Forelimb muscle (tissue), 1 donor: ENCODE measurements at places on chromosomes 16 and 17. TPM values are rescaled to one million over a fixed set of nuclear protein-coding genes. Genes with fewer than 3 reads are reported as not detected.

The TMEM204 gene
- 12.3 TPM for polyA plus RNA-seq

DNA sequence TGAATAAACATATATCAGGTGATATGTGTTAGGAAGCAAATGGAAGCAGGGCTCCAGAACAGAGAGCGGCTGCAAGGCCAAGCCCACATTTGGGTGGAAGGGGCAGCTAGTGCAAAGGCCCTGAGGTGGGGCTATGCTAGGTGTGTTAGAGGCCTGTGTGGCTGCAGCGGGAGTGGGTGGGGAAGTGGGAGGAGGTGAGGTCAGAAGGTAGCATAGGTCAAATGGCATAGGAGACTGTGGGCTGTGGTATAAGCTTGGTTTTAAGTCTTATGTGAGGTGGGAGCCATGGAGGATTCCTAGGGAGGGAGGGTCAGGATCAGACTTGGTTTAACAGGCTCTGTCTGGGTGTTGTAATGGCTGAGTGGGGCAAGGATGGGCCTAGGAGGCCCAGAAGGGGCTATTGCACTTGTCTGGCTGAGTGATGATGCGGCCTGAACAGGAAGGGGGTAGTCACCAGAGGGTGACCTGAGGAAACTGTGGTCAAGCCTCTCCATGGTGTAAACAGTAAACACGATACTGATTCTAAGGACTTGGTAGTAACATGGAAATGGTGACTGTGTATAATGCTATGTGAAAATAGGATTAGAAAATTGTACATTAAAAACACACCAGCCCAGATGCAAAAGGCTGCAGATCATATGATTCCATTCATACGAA, 31.1 kb downstream of the RAI1 start:
- DNase-seq, result no peak

- no peak for DNase-seq
Measured at GRCh38 chr17:39105705-39106104, 45.7 kb downstream of the PLXDC1 start.

The KRT15 gene
- polyA plus RNA-seq, result 0.11 TPM

GRCh38 chr16:54847207-54847606, 83.5 kb upstream of the IRX5 start:
- DNase-seq, result no peak

The AARS1 gene
- 60.2 TPM for polyA plus RNA-seq

The TSPOAP1 gene
- polyA plus RNA-seq, result 5.8 TPM

GRCh38 chr16:3004319-3004718, 8.4 kb upstream of the CLDN9 start:
- no peak for DNase-seq

DNA sequence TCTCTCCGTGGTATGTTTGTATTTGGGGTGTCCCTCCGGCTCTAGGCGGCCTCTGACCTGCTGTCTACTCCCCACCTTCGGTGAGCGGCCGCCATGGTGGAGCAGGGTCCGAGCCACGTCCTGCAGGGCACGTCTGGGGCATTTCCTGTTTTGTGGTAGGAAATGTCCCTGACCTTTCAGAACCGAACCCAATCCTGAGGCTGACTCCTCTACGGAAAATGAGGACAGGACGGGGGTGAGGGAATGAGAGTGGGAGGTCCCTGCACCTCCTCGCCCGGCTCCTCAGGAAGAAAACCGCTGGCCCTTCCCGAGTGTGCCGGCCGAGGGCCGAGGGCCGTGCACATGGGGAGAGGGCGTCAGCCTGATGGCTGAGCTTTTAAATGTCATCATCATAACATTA, 45.8 kb downstream of the WDR45B start:
- DNase-seq, result no peak

DNA sequence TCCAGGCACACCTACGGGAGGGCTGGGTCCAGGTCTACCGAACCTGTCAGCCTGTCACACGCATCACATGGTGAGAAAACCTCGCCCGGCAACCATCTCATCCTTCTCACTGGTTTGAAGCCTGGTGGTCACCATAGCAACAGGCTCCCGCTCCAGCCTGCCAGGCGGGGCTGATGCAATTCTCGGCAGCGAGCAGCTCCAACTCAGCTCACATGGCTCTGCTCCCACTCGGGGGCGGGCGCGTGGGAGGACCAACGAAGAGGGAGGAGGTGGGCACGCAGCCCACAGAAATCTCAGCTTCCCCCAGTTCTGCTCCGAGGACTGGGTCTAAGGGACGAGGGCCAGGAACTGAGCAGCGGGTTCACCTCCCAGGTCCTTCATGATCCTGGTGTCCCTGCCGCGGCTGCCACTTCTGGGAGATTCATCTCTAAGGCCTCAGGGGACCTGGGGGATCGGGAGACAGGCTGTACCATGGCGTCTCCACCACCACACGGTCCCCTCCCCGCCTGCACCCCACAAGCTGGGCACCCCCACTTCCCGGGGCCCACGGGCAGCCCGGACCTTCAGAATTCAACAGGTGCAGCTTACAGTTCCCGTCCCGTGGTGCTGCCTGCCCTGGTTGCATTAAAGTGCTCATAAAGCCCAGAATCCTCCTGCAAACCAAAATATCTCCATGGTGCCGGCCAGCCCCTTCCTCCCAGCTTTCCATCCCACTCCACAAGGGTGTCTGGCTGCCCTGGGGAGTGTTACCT, 25.8 kb downstream of the ABR start:
- no peak for DNase-seq

DNA sequence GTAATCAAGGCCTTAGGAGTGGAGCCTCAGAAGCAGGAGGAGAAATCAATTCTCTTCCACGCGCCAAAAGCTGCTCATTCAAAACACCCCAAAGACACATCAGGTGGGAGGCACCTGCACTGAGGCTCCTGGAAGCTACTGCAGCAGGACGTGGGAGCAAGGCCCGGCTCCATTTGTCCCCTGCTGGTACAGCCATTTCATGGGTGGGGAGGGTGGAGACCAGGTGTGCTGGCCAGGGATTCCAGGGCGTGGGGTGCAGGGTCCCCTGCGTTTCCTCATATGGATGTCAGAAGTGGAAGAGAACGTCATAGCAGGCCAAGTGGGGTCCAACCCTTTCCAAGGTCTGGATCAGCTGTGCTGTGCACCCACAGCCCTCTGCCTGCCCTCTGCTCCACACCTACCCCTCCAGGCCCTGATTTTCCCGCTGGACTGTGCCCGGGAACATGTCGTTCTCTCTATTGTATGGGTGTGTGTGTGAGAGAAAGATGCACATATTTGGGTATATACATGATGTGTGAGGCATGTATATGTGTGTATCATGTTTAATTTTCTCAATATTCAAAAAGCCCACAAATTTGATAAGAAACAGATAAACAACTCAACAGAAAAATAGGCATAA, 39.2 kb upstream of the CBX4 start:
- no peak for DNase-seq

DNA sequence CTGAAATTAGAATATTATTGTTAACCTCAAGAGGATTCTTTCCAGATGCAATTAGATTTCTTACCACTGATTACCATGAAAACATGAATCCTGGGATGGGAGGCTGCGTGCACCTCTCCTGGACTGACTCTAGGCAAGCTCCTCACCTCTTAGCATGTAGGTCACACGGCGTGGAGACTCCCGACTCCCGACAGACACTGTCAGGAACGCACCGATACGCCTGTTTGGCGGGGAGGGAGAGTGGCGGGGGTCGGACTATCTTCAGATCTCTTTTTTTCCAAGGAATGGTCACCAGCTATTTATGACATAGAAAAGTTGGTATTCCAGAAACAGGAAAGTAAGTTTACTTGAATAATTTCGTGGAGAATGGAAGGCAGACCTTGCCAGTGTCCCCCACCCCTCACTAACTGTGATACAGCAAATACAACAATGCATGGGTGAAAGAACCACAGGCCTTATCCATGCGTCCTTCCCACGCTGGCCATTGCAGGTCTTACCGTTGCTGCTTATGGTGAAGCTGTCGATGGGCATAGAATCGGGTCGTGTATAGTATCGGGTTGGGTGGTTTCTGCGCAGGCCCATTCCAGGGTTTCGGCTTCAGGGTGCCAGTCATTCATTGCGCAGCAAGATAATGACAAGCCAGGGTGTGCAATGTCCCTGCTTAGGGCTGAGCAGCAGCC, 62.6 kb upstream of the ENDOV start:
- no peak for DNase-seq

The CDC6 gene
- polyA plus RNA-seq, result 7.1 TPM

The PRDM7 gene
- polyA plus RNA-seq, result not detected

DNA sequence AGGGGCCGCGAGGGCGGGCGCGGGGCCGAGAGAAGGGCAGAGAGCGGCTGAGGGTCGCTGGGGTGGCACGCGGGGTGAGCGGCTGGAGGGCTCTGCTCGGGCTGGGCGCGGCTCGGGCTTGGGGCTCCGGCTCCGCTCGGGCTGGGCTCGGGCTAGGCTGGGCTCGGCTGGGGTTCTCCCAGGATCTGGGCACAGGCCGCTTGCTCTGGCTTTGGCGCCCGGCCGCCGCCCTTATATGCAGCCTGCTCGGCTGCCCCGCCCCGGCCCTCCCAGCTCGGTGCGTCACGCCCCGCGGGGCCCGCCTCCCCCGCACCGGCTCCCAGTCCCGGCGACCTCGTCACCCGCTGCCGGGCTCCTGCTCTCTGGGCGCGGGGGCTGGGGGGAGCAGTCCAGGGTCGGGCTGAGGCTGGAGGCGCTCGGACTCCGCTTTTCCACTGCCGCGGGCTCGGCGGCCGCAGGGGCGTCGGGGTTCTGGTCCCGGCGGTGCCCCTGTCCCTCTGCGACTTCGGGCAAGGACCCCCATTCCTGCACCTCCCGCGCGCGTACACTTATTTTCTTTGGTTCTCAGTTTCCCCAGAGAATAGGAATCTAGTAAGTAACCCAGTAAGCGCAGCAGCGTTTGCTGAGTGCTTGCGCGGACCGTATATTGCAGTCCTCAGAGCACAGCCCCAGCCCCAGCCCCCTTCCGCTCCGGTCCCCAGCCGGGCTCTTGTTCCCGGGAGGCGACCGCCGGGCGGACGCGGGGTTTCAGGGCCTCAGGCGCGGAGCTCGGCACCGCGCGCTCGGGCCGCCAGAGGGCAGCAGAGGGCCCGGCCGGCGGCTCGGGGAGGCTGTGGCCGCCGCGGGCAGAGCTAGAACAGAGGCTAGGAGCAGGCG, at the start of gene RASD1:
Gene RASD1 (minus strand): TSS at position 207 of the 876 bp plus-strand sequence. CDS start 214 bp downstream, outside the sequence.
- DNase-seq, result no peak

DNA sequence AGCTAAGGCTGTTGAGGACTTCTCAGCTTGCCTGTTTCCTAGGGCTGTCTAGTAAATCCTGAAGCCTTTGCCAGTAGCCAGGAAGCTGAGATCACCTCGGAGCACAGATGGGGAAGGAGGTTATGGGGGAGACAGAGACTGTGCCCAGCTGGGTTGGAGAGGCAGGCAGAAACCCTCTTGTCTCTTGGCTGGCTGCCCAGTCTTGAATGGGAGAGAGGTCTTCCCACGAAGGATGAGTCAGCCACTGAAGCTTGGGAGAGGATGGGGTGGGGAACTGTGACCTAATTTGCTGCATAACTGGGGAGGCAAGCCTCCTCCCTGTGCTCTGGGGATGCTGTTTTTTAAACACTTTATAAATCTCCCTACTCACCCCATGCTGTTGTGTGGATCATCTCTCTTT, 69.8 kb downstream of the SHISA9 start:
- no peak for DNase-seq

- no peak for DNase-seq
Measured at GRCh38 chr16:22816475-22816874, 2.5 kb downstream of the HS3ST2 start.

DNA sequence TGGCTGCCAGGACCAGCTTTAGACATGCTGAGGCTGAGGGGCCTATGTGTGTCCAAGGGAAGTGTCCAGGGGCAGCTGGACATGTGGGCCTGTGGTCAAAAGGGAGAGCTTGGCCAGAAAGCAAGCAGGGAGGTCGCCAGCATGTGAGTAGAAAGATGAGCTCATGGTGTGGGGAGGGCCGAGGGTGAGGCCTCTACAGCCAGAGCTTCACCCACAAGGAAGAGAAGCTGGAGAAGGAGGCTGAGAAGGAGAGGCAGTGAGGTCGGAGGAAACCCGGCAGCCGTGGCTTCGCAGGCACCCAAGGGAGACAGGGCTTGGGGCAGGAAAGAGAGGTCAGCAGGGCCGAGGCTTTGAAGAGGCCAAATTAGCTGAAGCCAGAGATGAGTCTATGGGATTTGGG, 4.0 kb upstream of the HSD11B2 start:
- no peak for DNase-seq

- no peak for DNase-seq
Measured at GRCh38 chr16:68991075-68991474, 114.4 kb upstream of the HAS3 start.

DNA sequence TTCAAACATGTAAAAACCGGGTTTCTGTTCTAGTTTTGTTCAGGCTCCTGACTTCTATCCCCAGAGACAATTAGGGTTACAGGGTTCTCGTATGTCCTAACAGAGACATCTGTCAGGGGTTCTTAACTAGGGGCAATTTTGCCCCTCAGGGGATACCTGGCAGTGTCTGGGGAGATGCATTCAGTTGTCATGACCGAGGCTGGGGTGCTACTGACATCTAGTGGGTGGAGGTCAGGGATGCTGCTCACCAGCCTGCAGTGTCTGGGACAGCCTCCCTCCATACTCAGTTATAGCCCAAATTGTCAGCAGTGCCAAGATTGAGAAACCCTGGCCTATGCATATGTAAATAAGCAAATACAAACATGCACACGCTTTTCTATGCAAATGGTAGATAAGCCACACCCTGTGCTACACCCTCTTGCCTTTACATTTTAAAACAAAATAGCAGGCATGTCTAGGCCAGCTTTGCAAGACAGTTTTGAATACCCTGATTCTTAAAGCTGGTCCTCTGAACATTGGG, 37.4 kb downstream of the CLEC16A start:
- no peak for DNase-seq

The KRTAP2-2 gene
- polyA plus RNA-seq, result not detected

GRCh38 chr17:60358606-60359225, 33.2 kb downstream of the USP32 start:
- DNase-seq, result no peak

DNA sequence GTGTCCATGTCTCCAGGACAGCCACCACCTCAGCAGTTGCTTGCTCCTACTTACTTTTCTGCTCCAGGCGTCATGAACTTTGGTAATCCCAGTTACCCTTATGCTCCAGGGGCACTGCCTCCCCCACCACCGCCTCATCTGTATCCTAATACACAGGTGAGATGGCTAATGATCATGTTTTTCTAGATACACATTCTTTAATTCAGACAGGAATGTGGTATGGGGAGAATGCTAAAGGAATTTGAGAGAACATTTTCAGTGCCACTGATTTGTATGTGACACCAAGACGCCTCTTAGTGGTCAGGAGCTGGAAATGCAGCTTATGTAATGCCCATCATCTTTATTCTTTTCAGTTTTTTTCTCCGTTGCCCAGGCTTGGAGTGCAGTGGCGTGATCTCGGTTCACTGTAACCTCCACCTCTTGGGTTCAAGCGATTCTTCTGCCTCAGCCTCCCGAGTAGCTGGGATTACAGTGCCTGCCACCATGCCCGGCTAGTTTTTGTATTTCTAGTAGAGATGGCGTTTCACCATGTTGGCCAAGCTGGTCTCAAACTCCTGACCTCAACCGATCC, 8.9 kb upstream of the RAPGEFL1 start:
- DNase-seq, result no peak

DNA sequence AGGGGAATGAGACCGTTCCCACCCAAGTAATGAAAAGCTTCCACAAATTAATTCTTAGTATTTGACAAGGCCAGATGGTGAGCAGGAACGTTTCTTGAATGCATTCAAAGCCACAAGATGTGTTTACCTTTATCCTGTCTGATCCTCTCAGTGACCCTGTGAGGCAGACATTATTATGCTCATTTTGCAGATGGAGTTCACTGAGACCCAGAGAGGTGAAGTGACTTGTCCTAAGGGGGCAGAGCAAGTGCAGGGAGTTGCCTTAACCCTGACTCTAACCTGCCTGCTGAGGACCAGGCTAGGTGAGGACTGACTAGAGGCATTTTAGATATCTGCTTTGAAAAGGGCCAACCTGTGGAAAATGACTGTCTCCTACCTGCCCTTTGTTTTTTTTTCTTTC, 156.7 kb downstream of the HAPSTR1 start:
- DNase-seq, result no peak

- no peak for DNase-seq
Measured at GRCh38 chr17:68740555-68741447, 139.6 kb upstream of the FAM20A start.

The MRM1 gene
- polyA plus RNA-seq, result 3.4 TPM
